ENCODE measurements at places on chromosomes 1 and 21. TPM values are rescaled to one million over a fixed set of nuclear protein-coding genes. Genes with fewer than 3 reads are reported as not detected.

HTR6 gene
- not detected for total RNA-seq

LCE1D gene
- total RNA-seq = not detected

CYP2J2 gene
- 8.3 TPM for total RNA-seq

SLAMF1 gene
- 0.64 TPM for total RNA-seq

C2CD4D gene
- total RNA-seq = 0.73 TPM

AADACL3 gene
- total RNA-seq = under 0.01 TPM

B3GALT2 gene
- total RNA-seq = 0.32 TPM

Data from breast epithelium (tissue), 4 donors.